ENCODE measurements at places on chromosomes 7 and 10.

- DNase-seq: peak; percentile 59
These were observed 7.1 kb upstream of the UNCX start for GRCh38 chr7:1225441-1226185.

DNA sequence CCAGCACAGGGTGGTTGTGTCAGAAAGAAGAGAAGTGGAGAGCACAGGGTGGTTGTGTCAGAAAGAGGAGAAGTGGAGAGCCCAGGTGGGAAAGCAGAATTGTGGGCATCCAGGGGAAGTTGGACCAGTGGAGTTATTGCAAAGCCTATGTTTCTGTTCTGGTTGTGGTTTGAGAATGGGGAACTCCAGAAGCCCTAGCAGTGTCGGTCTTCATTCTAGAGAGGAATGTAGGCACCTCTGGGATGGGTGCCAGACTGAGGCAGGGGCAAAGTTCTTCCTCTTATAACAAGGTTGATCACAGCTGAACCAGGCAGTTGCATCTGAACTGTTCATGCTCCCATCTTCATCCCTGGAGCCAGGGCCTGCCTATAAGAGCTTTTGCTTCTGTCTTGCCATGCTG, 954 bp downstream of the FSCN3 start:
- no peak for DNase-seq

DNA sequence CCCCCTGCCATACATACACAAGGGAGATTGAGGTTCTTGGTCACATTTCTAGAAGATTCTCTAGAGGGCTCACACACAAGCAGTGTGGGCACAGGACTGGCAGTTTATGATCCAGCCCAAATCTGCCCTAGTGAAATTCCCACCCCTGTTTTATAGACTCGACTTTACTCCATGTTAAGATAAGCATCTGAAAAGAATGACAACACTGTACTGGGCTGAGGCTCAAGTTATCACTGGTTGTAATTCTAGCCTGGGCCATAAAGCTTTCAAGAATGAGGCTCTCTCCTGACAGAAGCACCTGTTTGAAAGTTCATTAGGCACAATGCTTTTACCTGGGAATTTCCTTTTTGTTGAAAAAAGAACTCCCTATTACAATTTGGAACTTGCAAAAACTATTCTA, 195.6 kb upstream of the GLI3 start:
- no peak for DNase-seq

- no peak for DNase-seq
These were observed 84.5 kb downstream of the AVL9 start for GRCh38 chr7:32579776-32580175.

DNA sequence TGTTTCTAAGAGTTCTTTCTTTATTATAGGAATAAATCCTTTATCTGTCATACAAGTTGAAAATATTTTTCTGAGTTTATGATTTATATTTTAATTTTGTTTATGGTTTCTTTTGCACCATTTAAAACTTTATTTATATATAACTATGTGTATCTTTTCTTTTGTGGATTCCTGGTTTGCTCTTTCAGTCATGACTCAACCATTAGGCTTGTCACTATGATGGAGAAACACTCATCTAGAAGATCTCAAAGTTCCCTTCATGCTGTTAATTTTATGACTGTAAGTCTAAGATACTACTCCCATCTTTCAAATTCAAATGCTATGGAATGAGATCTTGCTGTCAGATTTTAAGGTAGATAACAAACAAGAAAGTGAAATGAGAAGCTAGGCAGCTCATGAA, 199.5 kb downstream of the INHBA start:
- no peak for DNase-seq

DNA sequence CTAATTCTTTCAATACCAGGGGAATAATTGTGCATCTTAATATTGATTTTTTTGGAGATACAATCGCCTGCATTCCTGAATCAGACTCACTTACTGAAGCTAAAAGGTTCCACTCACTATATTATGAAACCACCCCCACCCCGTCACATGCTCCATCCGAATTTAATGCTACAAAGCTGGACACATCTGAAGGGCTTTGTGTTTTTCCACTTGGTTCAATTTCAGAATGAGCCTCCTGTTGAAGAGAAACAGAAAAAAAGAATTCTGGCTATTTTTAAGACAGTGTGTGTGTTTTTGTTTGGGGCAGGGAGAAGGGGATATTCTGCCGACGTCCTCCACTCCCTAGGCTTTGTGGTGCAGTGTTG, 165.5 kb upstream of the TBX20 start:
- no peak for DNase-seq

- DNase-seq: no peak
These were observed 21.0 kb upstream of the GOT1 start for GRCh38 chr10:99451499-99451788.

DNA sequence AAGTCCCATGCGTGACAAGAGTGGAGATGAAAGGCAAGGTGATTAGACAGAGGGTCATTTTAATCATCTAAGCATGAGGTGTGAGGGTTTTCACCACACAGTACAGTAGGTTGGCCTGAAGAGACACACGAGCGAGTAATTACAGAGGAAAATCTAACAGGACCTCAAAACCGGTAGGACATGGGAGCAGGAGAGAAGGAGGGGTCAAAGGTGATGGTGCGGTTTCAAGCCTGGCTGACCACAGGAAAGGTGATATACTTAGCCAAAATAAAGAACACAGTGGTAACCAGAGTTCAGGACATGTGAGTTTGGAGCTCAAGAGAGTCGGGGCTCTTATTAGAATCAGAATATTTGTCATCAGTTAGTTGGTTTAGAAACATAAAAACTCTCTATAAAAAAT, 20.0 kb downstream of the GLI3 start:
- DNase-seq: no peak

GRCh38 chr7:31873816-31874597, 187.0 kb downstream of the PPP1R17 start:
- no peak for DNase-seq
